ENCODE measurements at places on chromosomes 1 and 21.

DNA sequence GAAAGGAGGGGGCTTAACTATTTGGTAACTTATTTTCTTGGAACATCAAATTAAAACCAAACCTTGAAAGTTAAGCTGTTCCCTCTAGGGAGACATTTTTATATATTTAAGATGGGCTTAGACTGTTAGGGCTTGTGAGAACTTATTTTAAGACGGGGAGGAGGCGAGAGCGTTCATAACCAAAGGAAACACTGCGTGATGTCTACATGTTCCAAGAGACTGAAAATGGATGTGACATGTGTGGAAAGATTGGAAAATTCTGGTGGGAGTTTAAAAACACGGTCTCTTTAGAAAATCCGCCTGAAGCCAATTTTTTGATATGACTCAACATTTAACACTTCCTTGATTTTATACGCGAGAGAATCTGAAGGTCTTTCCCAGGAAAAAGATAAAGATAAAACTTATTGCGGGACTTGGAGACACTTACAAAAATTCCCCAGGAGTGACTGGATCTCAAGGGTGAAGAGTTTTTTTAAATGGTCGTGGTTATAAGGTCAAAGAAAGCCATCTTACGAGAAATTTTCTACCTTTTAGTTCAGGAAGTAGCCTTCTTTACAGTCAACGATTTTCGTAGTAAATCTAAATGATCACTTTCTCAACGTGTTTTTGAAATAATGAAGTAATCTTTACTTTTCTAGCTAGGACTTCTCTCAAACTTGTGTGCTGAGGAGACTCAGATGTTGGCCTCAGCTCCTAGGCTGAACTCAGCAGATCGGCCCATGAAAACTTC, 828 bp downstream of the PNRC2 start:
- no peak for DNase-seq

GRCh38 chr1:199909137-199909536, 118.4 kb upstream of the NR5A2 start:
- peak; percentile 18 for DNase-seq

- DNase-seq, result no peak
These were observed 90.1 kb downstream of the NTPCR start for GRCh38 chr1:233040494-233040893.

DNA sequence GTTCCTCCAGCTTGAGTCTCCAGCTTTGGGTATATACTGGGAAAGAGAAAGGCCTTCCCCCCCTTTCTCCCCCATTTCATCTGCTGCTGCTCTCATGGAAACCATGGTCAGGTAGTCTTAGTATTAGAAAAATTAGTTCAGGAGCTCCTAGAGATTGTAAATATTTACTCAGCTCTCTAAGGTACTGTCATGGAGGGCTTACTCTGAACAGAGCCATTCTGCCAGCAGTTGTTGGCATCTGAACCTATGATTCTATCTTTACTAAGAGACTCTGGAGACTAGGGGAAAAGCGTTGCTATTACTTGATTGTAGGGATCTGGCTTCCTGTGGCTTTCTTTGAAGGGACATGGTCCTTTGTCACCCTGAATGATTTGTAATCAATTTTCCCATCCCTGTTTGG, 6.1 kb downstream of the INTS3 start:
- DNase-seq, result peak; percentile 8

- no peak for DNase-seq
These were observed 172.1 kb downstream of the HHAT start for GRCh38 chr1:210500831-210501230.

DNA sequence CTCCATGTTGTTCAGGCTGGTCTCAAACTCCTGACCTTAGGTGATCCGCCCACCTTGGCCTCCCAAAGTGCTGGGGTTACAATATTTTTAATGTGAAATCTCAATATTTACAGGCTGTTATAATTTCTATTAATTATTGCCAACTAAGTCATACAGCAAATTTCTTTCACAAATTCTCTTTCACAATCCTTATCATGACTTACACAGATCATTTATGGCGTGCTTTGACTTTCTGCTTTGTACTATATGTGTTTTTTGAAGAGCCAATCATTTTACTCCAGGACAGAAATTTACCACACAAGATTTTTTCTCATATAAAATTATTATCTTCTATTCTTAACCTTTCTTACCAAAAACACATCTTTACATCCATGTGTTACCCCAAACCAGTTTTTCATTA, 1729.9 kb downstream of the NCAM2 start:
- no peak for DNase-seq

- peak; percentile 52 for DNase-seq
These were observed 84.5 kb downstream of the COLGALT2 start for GRCh38 chr1:183953031-183953430.

DNA sequence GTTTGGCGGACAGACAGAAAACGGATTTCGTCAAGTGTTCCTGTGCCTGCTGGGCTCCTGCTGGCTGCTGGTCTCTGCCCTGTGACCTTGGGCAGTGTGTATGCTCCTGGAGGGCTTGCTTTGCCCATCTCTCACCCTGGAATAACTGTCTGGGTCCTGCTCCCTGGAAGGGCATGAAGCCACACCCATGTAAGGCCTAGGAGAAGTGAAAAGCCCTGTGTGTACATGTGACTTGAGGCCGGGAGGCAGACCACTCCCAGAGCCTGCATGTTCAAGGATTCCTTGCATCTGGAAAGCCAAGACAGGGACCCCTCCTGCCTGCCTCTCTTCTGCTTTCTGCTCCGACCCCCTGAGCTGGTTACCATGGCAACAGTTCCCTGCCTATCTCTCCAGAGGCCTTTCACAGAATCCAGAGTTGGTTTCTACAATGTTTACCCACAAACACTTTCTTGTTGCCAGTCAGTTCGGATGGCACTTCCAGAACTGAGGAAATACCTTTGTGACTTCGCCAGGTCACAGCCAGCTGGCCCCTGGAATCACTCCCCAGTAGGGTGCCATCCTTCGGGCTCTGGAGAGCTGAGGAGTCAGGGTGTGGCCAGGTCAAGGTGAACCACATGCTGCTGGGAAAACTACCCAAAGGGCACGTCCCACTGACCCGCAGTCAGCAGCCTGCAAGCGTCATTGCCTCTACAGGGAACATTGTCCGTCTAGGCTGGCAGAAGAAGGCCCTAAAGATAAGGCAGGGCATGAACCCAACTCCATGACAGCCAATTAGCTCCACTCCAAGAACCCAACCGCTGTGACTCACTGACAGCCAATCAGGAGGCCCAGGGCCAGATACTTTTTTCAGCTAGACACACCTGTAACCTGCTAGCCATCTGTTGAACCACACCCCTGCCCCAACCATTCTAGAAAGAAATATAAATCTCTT, 14.7 kb upstream of the GPR37L1 start:
- no peak for DNase-seq

DNA sequence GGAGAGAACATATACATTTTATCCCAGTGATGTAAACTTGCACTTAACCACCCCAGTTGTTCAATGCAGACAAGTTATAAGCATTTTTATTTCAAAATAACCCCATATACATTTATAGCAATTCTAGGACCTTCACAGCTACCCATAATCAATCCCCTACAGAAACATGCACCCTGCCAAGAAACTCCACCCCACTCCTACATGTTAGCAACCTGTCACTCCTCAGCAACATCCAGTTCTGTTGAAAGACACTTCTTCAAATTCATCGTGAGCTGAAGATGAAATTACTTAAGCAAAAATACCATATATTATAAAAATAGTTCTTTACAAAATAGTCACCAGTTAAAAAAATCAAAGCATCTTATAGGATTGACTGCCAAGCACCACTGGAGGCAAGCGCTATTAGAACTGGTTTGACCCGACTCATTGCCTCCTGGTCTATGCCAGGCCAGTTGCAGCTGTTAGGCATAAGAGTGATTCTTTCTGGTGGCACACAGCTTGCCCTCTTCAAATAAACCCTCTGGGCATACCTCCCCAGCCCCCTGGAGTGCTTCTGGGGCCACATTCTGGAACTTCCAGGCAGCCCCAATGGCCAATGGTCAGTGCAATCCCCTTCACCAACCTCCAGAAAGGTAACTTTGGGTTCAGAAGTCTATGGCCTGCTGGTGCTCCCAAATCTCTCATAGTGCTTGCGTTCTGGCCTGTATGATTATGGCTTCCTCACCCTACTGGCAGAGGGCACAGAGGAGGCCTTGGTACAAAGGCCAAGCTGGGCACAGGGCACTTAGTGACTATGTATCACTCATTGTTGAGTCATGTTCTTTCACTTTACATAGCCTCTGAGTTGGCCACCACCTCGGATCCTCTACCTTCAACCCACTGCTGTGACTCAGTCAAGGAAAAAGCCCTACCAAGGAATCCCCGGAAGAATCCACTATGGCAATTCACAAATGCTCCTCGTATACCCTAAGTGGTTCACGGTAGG, 72.2 kb upstream of the RALGPS2 start:
- no peak for DNase-seq

GRCh38 chr1:229383188-229383587, 40.3 kb upstream of the CCSAP start:
- DNase-seq, result no peak

DNA sequence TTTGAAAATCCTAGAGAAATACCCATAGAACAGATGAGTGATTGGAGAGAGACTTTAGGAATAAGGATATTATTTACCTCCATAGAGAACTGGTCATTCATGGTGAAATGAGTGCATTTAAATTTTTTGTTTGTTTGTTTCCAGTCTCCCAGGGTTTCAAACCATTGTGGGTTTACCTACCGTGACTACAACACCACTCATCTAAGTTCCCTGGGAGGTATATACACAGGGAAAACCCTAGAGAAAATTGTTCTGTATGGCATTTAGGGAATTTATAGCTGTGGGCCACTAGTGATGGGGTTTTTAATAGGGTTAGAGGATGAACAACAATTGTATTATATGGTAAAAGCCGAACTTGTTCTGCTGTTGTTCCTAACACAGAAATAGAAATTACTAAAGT, 109.2 kb downstream of the USP25 start:
- no peak for DNase-seq

GRCh38 chr1:3068564-3069431, at the start of gene PRDM16:
PRDM16 (plus strand) TSS chr1:3069203; CDS start chr1:3069260, 57 bp downstream.
- DNase-seq, result no peak

DNA sequence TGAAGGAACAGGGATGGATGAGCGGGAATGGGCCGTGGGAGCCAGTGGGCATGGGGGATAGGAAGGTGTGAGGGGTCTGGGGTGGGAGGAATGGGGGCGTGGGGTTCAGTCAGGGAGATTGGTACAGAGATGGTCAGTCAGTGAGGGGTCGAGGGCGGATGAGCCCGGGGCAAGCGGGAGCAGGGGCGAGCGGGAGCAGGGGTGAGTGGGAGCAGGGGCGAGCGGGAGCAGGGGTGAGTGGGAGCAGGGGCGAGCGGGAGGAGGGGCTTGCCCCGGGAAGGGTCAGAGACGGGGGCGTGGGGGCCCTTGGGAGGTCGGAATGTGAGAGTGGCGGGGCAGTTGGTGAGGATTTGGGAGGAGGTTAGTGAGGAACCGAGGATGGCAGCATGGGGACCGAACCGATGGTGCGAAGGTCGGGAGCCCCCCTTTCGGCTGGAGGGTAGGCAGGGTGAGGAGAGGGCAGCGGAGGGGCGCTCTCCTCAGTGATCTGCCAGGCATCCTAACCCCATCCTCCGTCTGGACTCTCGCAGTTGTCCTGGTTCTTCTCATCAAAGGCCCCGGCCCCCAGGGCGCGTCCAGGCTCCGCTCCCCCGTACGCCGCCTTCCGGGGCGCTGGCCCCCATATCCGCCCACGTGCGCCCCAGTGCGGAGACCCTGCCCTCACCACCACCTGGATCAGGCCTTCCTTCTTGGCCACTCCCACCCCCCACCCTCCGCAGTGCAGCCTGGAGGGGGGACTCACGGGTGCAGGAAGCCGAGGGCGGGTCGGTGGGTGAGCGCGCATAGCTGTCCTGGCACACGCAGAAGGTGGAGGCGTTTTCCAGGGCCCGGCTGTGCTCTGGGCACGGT, 11.2 kb downstream of the EPHA10 start:
- DNase-seq, result no peak

GRCh38 chr1:22959545-22960360, 12.9 kb downstream of the LACTBL1 start:
- no peak for DNase-seq

All from LNCaP clone FGC (cell line).